ENCODE measurements at places on chromosomes 5 and 9.

GRCh38 chr5:5278815-5279381 is 138.8 kb downstream of the ADAMTS16 start:
- no peak for DNase-seq

GRCh38 chr5:33381243-33381642 is 59.5 kb upstream of the TARS1 start:
- DNase-seq: no peak

DNA sequence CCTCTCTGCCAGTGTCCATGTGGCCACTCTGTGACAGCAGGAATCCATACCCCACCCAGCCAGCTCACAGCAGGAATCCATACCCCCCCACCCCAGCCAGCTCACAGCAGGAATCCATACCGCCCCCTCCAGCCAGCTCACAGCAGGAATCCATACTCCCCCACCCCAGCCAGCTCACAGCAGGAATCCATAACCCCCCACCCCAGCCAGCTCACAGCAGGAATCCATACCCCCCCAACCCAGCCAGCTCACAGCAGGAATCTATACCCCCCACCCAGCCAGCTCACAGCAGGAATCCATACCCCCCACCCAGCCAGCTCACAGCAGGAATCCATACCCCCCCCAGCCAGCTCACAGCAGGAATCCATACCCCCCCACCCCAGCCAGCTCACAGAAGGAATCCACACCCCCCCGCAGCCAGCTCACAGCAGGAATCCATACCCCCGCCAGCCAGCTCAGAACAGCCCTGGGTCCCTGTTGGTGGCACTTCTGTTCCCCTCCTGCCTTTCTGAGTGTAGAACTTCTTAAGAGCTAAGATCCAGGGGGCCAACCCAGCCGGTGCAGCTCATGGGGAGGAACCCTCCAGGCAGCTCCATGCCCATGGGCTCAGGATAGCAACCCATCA is 8.4 kb upstream of the RXRA start:
- no peak for DNase-seq

DNA sequence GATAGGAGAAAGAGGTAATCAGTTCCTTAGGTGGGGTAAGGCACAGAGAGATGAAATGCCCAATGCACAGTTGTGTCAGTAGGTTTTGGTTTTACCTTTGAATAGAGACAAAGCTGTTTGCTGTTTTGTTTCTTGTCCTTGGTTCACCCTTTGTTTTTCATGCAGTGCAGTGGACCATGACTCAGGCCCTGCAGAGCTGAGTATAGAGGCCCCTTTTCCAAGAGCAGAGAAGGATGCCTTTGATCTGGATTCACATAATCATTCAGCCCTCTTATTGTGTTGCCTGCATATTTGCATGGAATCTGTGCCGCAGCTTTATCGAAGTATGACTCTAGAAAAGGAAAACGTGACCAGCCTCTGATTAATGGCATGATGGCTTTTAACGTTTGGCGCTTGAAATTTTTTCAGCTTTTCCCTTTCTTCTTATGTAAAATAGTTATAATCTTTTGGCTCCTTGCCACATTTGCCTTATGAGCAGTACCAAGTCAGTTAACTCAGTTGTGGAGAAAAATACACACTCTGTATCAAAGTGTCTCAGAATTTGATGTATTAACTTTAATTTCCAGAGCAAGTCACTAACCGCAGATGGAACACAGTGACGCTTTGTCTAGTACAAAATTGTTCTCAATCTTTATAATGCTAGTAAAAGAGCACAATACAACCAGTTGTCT is 197.6 kb downstream of the KDM4C start:
- DNase-seq: no peak

GRCh38 chr9:31556667-31557463 is 827.6 kb upstream of the ACO1 start:
- DNase-seq: no peak

DNA sequence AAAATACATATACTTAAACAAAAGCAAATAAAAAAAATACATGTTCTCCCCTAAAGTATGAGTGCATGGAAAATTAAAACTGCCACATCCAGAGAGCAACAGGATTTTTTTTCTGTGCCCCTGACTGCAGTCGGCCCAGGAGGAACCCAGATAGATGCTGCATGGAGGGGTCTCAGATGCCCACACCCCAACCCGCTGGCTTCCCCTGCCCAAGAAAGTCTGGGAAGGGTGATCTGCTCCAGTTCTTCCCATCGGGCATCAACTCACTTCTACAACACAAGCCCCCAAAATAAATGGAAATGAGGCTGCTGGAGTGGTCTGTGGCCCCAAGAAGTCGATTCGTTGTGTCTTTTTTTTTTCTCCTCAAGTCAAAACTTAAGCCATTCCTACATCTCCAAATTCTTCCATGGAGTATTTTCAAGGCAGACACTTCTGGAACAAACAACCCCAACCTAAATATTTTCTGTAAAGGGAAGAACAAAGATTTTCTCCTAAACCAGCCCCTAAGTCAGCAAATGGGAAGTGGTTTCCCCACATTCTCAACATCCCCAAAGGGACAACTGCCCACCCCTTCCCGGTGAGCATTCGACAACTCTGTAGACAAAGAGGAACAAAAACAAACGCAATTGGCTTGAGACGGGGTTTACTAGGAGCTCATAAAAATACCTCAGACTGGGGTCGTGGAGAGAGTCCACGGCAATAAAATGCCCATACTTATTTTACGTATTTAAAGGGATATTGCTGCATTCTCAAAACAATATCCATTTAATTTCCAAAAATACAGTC is 46.7 kb downstream of the ROR2 start:
- no peak for DNase-seq

DNA sequence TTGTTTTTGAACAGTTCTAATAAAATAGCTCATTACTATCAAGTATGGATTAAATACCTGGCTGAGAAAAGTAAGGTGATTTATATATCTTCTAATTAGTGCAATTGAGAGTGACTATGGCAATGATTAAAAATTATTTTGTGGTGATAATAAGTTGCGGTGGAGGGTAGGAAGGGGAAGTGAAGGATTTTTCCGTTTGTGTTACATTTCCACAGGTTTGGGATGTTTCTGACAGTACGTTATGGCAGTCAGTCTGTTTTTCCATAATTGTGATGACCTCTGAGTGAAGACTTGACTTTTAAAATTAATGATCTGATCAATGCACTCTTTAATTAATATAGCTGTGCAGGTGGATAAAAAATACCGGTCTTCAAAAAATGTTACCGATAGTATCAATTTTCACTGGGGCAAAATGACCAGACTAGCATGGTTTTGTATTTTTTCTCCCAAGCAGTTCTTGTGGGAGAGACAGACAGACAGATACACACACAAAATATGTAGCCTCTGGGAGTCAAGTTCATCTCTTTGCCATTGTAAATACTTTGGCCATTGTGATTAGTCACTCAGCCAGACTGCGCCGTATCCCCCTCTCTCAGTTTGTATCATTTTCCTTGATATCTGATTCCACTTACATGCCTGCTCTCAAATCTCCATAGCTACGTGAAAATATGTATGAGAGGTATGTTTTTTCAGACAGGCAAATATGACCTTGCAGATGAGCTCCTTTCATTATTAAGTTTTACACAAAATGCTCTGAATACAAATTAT is 60.2 kb downstream of the ARHGAP26 start:
- DNase-seq: no peak

GRCh38 chr9:72509635-72510034 is 11.8 kb upstream of the TMC1 start:
- no peak for DNase-seq

GRCh38 chr9:5040730-5041389 is 55.8 kb downstream of the JAK2 start:
- no peak for DNase-seq

DNA sequence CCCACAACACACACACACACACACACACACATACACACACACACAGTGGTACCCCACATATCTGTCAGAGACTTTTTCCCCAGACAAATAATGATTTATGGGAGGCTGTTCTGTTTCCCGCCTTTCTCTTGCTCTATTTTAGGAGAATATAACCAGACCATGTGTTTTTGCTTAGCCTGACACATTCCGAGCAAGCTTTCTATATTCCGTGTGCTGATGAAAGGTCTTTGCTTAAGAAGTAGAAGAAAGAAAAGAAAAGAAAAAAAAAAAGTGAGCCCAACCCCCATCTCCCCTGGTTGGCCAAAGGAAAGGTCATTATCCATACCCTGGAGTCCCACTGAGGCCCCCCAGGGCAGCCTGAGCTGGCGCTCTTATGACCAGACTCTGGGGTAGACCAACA is 338.6 kb downstream of the SLIT3 start:
- DNase-seq: no peak

- no peak for DNase-seq
Observed at GRCh38 chr9:31702957-31703356, 681.5 kb upstream of the ACO1 start.

GRCh38 chr5:126234563-126235195 is 188.5 kb upstream of the GRAMD2B start:
- no peak for DNase-seq

- no peak for DNase-seq
Observed at GRCh38 chr9:81776390-81776789, 87.0 kb upstream of the TLE1 start.

DNA sequence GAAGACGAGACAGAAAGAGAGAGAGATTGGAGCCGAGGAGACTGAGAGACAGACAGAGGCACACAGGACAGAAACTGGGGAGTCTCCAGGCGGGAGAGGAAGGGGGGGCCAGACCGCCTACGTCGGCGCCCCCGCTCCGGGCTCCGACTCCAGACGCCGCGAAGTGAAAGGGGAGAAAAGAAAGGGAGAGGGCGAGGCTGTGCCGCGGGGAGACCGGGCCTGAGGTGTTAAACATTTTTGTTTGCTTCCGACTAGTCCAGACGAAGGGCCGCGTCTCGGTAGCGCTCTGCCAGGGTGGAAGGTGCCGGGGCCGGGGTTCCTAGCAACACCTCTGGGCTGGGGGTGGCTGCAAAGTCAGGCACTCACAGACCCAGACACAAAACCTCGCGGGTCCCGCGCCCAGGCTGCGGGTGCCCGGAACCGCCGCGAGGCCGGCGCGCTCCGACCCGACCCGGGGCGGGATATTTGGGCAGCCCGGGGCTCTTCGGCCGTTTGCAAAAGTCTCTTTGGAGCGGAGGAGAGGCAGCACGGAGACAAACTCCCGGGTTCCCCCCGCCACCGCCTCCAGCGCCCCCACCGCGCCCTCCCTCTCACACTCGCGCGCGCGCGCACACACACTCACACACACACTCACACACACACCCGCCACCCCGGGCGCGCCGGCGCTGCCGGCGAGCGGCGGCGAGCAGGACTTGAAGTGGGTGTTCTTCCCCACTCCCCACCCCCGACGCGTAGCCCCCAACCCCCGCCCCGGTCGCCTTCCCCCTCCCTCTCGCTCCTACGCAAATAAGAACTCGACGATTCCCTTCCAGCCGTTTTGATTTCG is 626 bp upstream of the FST start:
- no peak for DNase-seq

GRCh38 chr5:14962604-14963003 is 91.0 kb upstream of the ANKH start:
- no peak for DNase-seq

- DNase-seq: no peak
Observed at GRCh38 chr5:55650386-55650785, 61.7 kb downstream of the SLC38A9 start.

DNA sequence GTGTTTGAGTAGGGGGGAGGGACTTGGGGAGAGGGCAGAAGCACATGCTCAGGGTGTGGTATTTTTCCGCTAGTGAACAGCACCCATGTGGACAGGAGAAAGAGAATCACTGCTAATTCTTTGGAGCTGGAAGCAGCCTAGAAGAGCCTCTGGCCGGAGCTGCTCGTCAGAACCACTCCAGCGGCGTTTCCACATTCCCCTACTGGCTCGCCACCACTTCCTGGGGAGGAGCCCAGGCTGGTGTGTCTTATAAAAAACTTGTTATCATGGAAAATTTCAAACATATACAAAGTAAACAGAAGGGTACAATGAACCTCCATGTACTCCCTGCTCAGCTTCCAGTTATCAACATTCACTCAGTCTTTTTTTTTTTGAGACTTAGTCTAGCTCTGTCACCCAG is 26.7 kb downstream of the LHX2 start:
- no peak for DNase-seq

DNA sequence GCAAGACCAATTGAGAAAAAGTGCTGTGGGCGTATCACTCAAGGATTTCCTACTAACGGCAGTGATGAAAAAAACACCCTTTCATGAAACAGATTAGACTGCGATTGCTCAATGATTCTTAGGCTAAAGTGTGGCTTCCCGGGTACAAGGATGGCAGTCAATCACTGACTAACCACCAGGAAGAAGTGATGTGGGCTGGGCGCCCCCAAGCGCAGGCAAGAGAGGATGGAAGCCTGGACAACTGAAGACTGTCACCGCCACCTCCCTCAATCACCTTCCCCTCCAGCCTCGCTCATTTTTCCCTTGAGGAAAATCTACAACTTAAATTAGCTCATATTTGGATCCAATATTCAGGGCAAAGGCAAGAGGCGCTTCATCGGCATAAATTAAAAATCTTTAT is 707.2 kb downstream of the MTRR start:
- no peak for DNase-seq

- DNase-seq: no peak
Observed at GRCh38 chr5:42894057-42894456, 82.4 kb upstream of the SELENOP start.

DNA sequence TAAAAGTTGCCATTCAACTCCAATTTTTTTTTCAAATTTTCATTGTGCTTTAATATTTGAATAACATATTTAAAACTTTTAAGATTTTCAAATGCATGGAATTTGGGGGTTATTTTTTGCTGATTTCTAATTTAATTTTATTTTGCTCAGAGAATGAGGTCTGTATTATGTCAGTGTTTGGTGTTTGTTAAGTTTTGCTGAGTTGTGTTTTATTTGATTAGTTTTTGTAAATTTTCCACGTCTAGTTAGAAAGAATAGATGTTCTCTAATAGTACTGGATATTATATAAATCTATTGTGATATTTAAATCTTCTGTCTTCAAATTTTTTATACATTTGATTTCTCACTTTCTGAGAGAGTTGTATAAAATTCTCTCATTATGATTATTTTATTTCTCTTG is 145.9 kb downstream of the MACIR start:
- DNase-seq: no peak

DNA sequence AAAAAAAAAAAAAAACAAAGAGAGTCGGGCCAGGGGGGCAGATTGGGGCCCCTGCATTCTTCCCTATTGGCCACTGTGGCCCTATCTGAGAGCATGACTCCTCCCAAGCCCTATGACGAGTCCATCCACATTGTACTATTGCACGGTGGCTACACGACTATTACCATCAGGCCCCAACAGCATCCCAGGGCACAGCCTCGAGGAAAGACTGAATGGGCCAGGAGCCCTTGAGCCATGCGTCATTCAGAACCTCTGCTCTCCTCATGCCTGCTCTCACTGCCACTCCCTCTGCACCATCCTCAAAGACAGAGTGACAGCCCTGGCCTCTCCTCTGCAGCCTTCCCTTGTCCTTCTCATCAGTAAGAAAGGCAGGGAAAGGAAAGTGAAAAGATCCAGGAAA is 20.2 kb upstream of the ORM1 start:
- no peak for DNase-seq

GRCh38 chr5:72160329-72160728 is 53.1 kb downstream of the MAP1B start:
- DNase-seq: no peak

All from activated CD4-positive, alpha-beta T cell treated with anti-CD3 and anti-CD28 coated beads for 4 hours (primary cell).